ENCODE measurements at places on chromosomes 11 and 22. TPM values are rescaled to one million over a fixed set of nuclear protein-coding genes. Genes with fewer than 3 reads are reported as not detected.

The OR6T1 gene
- not detected for total RNA-seq

The FOLR2 gene
- not detected for total RNA-seq

The CCDC15 gene
- total RNA-seq: 2.5 TPM

The ADM gene
- total RNA-seq: 87.0 TPM

The TRIM49 gene
- total RNA-seq: not detected

The NCR3LG1 gene
- 5.5 TPM for total RNA-seq

The TMEM86A gene
- 2.9 TPM for total RNA-seq

The CEP126 gene
- 0.58 TPM for total RNA-seq

The PLEKHA7 gene
- 0.39 TPM for total RNA-seq

The NLRP10 gene
- total RNA-seq: 1.7 TPM

The BEST1 gene
- not detected for total RNA-seq

The PHLDB1 gene
- 111 TPM for total RNA-seq

The OR6A2 gene
- total RNA-seq: 0.19 TPM

The SLC22A8 gene
- total RNA-seq: not detected

The MS4A3 gene
- not detected for total RNA-seq

The FGF4 gene
- not detected for total RNA-seq

The LMNTD2 gene
- total RNA-seq: 3.3 TPM

The A4GALT gene
- 19.1 TPM for total RNA-seq

The TIGD3 gene
- 0.41 TPM for total RNA-seq

The BTBD18 gene
- not detected for total RNA-seq

The RFPL2 gene
- total RNA-seq: not detected

The OR4C11 gene
- total RNA-seq: not detected

The MMP12 gene
- total RNA-seq: not detected

The OR10D3 gene
- total RNA-seq: not detected

The DNAJC24 gene
- 13.8 TPM for total RNA-seq

The PANX2 gene
- total RNA-seq: 1.7 TPM

The PLAAT2 gene
- total RNA-seq: not detected

Measured in glomerular endothelial cell (primary cell).